ENCODE measurements at places on chromosomes 7 and 10.

DNA sequence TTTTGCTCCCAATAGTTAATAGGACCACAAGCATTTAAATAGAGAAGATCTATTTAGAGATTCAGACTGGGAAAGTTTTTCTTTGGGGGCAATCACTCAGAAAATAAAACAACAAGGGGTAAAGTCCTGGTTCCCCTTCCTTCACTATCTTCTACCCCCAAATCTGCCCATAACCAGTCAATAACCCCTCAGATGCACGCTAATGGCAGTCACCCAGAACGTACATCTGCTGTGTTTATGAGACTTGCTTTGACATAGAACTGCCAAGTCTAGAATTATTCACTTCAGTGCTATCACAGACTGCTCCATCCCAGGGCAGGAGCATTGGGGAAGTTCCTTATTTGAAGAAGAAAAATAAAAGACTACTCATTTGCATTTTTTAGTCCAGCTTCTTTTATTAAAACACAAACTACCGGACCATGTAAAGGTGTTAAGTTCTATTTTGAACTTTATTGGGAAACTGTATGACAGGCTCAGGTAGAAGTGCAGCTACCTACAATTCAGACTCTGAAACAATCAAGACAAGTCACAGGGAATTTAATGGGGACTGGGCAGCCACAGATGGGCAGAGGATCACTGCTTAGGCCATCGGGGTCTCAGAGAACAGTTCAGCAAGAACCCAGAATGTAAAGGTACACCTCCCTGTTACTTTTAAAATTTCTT, 38.4 kb downstream of the ANK3 start:
- no peak for DNase-seq

DNA sequence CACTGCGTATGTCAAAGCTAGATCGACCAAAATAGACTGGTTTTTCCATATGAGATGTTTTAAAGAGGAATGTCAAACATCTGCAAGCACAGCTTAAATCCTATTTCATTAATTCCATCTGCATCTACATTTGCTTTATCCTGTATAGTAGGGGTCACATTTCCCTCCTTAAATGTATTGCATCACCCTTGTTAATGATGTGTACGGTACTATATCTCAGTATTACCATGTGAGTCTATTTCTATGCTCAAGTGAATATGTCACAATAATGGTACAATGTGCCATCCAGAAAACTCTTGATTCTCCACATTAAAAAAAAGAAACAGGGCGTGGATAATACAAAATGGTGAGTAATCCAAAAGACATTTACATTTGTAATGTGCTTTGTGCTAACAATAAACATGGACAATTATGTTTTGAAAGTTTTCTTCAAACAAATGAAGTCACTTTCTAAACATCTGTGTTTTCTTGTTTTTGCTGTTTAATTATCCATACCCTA, 56.6 kb downstream of the TWIST1 start:
- peak; percentile 81 for DNase-seq

DNA sequence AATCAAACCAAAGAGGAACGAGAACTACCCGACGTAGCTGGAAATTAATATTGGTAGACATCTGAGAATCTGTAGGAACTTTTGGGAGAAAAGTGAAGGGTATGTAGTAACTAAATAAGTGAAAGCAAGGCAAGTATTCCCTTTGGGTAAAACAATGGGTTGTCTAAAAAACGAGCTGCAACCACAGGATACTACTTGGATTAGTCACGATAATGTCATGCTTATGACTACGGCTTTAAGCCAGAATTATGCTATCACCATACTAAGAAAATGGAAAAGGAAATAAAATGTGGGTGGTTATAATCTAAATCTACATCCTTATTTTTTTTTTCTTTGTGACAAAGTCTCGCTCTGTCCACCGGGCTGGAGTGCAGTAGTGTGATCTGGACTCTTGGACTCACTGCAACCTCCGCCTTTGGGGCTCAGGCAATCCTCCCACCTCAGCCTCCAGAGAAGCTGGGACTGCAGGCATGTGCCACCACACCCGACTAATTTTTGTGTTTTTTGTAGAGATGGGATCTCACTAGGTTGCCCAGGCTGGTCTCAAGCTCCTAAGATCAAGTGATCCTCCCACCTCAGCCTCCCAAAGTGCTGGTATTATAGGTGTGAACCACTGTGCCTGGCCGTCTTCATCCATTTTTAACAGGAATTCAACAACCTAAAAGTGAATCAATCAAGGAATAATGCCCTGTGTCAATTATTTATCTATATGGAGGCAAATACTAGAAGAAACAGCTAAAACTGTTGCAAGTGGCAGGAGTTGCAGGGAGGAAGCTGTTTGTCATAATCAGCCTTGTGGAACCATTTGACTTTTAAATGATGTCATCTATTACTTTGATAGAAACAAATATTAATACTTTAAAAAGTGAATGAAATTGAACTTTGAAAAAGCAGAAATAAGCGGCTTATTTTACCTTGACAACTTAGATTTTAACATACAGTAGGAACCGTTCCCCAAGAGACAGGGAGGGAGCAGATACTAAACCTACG, 189.3 kb downstream of the PRPF18 start:
- DNase-seq = peak; percentile 88

DNA sequence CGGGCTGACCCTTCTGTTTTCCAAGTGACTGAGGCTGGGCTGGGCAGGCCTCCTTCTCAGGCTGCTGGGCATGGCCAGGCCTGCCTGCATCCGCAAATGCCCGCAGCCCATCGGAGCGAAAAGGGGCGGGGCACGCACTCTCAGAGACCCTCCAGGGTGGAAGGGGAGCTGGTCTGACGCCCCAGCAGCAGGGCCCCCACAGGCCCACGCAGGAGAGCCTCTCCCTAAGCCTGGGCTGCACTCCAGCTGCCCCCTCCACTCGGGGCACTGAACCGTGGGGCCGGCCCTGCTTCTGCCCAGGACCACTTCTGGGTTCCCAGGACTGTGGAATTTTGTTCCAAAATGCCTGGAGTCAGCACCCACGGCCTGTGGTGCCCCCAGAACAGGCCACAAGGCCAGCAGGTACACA, 9.3 kb downstream of the ADAP1 start:
- DNase-seq = no peak

- DNase-seq = no peak
Observed at GRCh38 chr7:156198277-156198676, 386.0 kb upstream of the SHH start.

DNA sequence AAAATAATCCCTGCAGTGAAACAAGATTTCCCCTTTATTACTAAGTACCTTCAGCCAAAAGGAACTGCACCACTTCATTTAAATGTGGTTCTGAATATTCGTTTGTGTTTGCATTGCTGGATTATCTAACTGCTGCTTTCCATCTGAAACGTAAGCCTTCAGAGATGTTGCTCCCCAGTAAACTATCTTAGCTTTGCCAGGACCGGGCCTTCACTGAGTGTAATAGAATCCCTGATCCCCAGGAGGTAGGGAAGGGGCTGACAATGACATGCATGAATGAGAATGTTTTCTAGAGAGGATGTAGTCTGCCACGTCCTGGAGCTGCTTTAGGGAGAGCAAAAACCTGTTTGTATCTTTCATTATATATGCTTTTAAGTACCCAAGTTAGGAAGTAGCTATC, 19.5 kb upstream of the INSYN2A start:
- no peak for DNase-seq

DNA sequence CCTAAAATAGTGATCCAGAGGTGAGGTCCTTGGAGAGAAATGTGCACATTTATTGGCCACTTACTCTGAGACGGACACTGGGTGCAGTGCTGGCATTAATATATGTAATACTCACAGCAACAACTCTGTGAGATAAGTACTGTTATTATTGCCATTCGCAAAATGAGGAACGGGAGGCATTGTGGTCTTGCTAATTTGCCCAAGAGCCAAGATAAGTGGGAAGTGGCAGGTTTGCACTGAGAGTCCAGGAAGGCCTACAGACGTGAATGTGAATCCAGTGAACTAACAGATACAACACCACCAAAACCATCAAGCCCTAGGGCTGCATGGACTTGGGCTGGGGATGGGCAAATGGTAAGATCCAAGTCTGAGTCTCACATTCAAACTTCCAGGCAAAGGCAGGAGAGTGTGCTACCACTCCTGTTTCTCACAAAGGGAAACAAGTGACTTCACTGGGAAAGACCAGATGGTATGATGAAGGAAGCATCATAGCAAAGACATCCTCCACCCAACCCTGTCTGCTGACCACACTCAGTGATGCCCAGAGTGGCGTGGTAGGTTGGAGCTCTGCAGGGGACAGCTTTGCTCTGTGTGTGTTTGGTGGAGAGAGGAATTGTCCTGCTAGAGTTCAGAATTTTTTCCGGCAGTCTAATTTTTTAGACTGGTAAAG, 19.2 kb downstream of the TMEM273 start:
- peak; percentile 45 for DNase-seq

GRCh38 chr7:132225216-132226030, 350.8 kb downstream of the PLXNA4 start:
- no peak for DNase-seq

GRCh38 chr10:5538892-5539651, 14.3 kb downstream of the CALML3 start:
- DNase-seq = no peak

DNA sequence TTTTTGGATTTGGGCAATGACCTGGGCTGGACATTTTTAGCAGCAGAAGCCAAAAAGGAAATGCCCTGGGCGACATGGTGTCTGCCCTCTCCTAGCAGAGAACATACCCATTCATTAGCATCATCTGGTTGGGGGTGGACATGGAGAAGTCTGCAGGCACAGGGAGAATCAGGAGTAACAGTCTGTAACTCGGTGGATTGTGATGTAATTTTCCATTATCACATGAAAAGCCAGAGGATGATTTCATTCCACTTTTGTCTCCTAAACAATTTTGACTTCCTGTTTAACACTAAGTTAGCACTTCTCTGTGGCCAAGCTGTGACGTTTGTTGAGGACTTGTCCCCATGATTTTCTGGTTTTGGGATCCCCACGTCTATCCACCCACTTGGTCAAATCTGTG, 153.8 kb upstream of the HABP2 start:
- peak; percentile 30 for DNase-seq

GRCh38 chr7:83476511-83477050, 172.4 kb downstream of the SEMA3E start:
- no peak for DNase-seq

DNA sequence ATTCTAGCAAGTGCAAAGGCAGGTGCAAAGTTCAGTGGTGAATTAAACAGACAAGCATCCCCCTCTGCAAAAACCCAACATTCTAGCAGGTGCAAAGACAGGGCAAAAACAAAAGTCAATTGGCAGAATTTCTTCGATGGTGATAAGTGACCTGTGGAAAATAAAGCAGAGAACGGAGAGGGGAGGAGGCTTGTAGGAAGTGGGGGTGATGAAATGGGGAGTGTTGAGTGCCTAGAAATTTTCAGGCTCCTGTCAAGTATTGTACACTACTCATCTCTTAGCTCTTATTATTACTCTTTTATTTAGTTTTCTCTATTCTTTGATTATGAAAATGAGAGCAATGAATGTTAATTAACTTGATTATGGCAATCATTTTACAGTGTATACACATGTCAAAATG, 2.4 kb upstream of the CD36 start:
- no peak for DNase-seq

GRCh38 chr10:112797197-112797596, 152.8 kb upstream of the TCF7L2 start:
- no peak for DNase-seq

GRCh38 chr7:30256349-30256858, 28.0 kb upstream of the ZNRF2 start:
- no peak for DNase-seq

- DNase-seq = no peak
Observed at GRCh38 chr10:6128087-6128486, 39.3 kb downstream of the RBM17 start.

GRCh38 chr10:29482591-29483431, 152.0 kb downstream of the SVIL start:
- DNase-seq = peak; percentile 67

DNA sequence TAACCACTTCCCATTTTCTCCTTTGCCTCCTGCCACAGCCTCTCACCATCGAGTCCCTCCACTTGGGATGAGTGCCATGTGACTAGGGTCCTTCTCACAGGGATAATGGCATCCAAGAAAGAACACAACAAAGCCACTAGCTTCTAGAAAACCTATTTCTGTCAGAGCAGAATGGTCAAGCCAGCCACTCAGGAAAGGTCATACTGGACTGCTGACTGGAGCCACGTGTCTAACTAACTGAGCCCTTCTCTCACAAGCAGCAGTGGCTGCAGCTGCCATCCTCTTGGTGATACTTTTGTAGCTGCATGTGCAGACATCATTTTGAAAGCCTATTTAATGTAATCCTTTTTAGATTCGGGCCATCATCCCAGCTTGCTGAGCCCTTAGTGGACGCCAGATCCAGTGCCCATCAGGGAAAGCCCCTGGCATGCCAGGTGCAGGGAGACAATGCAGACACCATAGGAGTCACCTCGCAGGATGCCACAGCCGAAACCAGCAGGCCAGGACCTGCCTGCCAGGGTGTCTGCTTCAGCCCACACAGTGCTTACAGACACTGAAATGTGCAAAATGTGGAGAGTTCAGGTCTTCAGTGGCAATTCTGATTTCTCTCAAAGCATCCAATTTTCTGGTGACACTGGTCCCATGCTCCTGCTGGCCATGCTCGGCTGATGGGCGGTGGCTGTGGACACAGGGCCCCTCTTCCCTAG, 98.3 kb upstream of the DDC start:
- no peak for DNase-seq

- no peak for DNase-seq
Observed at GRCh38 chr7:29839921-29840320, 33.6 kb downstream of the WIPF3 start.

GRCh38 chr10:61618388-61618961, 44.3 kb upstream of the CABCOCO1 start:
- no peak for DNase-seq

- DNase-seq = no peak
Observed at GRCh38 chr10:22552888-22553378, 161.4 kb downstream of the PIP4K2A start.

GRCh38 chr7:33418251-33418701, 288.9 kb downstream of the BBS9 start:
- DNase-seq = peak; percentile 78

DNA sequence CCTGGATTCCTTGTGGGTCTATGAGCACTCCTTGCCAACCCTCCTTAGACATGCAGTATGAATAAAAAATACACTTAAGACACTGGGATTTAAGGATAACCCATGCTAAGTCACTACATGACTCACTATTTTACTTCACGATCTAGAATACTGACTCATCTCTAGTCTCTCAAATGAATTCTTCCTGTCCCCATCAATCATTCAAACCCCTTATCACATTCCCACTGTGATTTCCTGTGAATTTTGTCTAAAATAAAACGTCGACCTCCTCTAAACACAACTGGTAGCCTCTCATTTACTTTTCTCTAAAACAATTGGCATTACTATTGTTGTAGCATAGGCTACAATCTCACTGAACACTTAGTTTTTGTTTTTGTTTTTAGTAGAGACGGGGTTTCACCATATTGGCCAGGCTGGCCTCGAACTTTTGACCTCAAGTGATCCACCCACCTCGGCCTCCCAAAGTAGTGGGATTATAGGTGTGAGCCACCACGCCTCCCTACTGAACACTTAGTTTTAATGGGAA, 3.9 kb upstream of the IQUB start:
- peak; percentile 64 for DNase-seq

DNA sequence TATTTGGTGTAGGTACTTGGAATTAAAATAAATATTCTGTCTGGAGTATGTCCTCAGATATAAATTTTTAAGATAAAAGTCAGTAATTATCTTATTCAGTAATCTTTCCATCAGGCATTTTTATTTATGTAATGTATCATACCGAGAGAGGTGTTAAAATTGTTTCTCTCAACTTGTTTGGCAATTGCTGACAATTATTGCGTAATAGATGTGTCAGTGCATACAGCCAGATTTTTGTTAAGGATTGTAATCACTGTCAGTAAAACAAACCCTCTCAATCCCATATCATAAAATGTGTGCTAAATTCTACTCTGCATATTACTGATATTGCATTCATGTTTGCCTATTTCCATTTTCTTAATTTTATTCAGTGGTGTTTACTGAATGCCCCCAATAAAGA, 69.2 kb downstream of the CNTNAP2 start:
- no peak for DNase-seq

Data from AG10803 (cell line).